H1 (cell line): ENCODE measurements at places on chromosomes 4 and X. TPM values are rescaled to one million over a fixed set of nuclear protein-coding genes. Genes with fewer than 3 reads are reported as not detected.

MBTPS2 gene
- total RNA-seq: 6.4 and 7.4 TPM in 2 replicates

MAGEC3 gene
- not detected in 2 replicates for total RNA-seq

EMCN gene
- total RNA-seq: not detected in 2 replicates

FRG2 gene
- not detected in 2 replicates for total RNA-seq

CYTL1 gene
- 8.1 and 9.8 TPM in 2 replicates for total RNA-seq

SMR3B gene
- total RNA-seq: not detected in 2 replicates

RAB33A gene
- total RNA-seq: 2.8 and 3.9 TPM in 2 replicates

EPGN gene
- not detected in 2 replicates for total RNA-seq

HEPH gene
- total RNA-seq: 41.4 and 46.2 TPM in 2 replicates

NCAPG gene
- 52.3 and 56.6 TPM in 2 replicates for total RNA-seq

FGFBP1 gene
- total RNA-seq: 0.20 and 0.38 TPM in 2 replicates

SCD5 gene
- total RNA-seq: 0.88 and 1.2 TPM in 2 replicates

ZCCHC18 gene
- total RNA-seq: 2.6 and 3.7 TPM in 2 replicates

SMIM31 gene
- not detected in 2 replicates for total RNA-seq

RP2 gene
- 6.1 and 6.9 TPM in 2 replicates for total RNA-seq

FAAH2 gene
- 4.1 and 4.4 TPM in 2 replicates for total RNA-seq

TADA2B gene
- 12.1 and 12.3 TPM in 2 replicates for total RNA-seq

ANTXR2 gene
- total RNA-seq: 7.5 and 7.9 TPM in 2 replicates

RNF212 gene
- 3.4 and 3.9 TPM in 2 replicates for total RNA-seq

JADE3 gene
- 21.5 and 25.2 TPM in 2 replicates for total RNA-seq

PF4V1 gene
- not detected in 2 replicates for total RNA-seq

STK32B gene
- total RNA-seq: 2.5 and 2.6 TPM in 2 replicates

CT45A2 gene
- total RNA-seq: not detected in 2 replicates

HMX1 gene
- total RNA-seq: 0.26 and 0.34 TPM in 2 replicates

PRR32 gene
- total RNA-seq: not detected in 2 replicates

PITX2 gene
- 0.44 and 0.67 TPM in 2 replicates for total RNA-seq

TENT5D gene
- total RNA-seq: not detected in 2 replicates

PAGE2B gene
- not detected in 2 replicates for total RNA-seq

RAB9A gene
- total RNA-seq: 29.4 and 34.0 TPM in 2 replicates

PCYT1B gene
- 30.6 and 30.8 TPM in 2 replicates for total RNA-seq

VSIG4 gene
- not detected in 2 replicates for total RNA-seq

SLC2A9 gene
- total RNA-seq: 0.20 and 0.44 TPM in 2 replicates

TSPAN7 gene
- 31.7 and 32.1 TPM in 2 replicates for total RNA-seq

PDCL2 gene
- not detected in 2 replicates for total RNA-seq

JAKMIP1 gene
- total RNA-seq: 3.9 and 4.4 TPM in 2 replicates

VEGFD gene
- total RNA-seq: 0.19 TPM in 1 of 2 replicates, not detected in the other

CT83 gene
- not detected in 2 replicates for total RNA-seq
